ENCODE measurements at places on chromosomes 12 and 14.

DNA sequence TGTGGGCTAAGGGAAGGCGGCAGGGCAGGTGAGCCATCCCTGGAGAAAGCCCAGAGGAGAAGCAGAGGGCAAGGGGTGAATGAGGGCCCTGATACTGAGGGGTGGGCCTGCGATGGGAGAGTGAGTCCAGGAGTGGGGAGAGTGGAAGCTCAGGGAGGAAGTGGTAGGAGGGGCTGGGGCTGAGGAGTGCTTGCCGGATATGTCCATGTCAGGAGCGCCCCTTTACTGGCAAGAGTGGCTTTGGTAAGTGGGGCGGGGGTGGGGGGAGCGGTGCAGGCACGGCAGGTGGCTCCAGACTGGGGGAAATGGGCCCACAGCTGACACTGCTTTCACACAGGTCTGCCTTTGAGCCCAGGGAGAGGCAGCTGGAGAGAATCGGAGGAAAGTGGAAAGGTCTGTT is 86.4 kb upstream of the GPR68 start:
- no peak for DNase-seq

- DNase-seq: no peak
These were observed 15.2 kb downstream of the PPFIBP1 start for GRCh38 chr12:27539191-27539631.

GRCh38 chr12:49631336-49631907 is 8.1 kb downstream of the PRPF40B start:
- no peak for DNase-seq

DNA sequence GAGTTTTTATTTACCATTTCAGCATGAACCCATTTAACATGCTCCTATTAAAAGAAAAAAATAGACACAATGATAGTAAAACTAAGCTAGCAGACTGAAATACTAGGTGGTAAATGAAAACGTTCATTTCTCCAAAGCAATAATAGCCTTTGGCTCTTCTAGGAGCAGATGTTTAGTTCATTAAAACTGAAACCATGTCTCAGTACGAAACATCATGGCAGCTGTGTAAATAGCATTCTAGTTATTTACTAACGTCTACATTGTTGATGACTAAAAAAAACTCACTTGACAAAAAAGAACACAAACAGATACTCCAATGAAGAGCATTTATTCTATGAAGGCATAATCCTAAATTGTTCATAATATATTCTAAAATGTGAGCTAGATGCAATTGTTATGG is 17.9 kb downstream of the RECQL start:
- no peak for DNase-seq

DNA sequence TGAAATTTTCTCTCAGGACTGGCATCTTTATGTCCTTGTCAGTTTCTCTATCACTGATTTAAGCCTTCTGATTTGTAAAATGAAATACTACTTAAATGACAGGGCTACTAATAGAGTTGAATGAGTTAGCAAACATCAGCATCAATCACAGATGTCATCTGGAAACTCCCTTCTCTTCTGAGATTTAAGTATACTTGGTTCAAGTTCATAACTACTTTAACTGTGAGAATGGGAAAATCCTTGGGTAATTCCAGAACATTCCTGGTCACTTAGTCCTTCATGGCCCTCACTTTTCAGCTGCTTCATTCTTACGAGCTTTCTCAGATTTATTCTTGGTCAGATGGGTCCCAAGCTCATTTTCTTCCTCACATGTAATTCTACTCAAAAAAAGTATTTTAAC is 1655.3 kb upstream of the FLRT2 start:
- no peak for DNase-seq

DNA sequence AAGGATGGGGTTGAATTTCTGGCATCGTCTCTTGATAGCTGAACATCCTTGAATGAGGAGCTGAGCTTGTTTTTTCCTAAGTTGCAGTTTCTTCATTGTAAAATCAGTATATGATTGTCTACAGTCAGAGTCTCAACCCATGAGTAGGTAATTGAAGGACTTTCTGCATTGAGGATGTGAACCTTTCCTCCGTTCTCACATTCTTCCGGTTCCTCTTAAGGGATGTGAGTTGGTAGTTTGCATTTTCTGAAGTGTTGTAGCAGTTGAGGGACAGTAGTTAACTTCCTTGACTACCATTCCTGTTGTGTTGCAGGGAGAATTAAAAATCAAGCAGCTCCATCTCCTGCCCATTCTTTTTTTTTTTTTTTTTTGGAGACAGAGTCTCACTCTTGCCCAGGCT is 19.1 kb downstream of the TPCN1 start:
- DNase-seq: no peak
